ENCODE measurements at places on chromosomes 1 and 21.

GRCh38 chr1:118947003-118947765, 41.0 kb downstream of the TBX15 start:
- DNase-seq, result no peak

DNA sequence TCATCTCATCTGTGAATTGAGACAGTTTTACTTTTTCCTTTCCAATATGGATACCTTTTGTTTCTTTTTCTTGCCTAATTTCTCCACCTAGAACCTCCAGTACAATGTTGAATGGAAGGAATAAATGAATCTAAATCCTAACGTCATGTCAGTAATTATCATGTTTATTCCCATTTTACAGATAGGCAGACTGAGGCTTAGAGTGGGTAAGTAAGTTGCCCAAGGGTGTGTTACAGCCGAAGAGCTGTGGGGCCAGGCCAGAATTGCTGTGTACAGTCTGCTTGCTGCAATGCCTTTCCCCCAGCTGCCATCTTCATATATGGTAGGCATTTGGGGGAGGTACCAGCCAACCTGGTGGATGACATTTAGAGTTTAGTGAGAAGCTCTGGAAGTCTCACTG, 162.7 kb downstream of the CAMTA1 start:
- DNase-seq, result no peak

DNA sequence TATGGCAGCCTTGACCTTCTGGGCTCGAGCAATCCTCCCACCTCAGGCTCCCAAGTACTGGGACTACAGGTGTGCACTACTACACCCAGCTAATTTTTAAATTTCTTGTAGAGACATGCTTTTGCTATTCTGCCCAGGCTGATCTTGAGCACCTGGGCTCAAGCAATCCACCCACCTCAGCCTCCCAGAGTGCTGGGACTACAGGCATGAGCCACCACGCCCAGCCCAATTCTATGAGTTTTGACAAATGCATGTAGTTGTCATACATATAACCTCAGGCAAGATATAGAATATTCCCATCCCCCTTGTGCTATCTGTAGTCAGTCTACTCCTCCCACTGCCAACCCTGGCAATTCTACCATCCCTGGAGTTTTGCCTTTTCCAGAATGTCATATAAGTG, 38.7 kb upstream of the TTC22 start:
- peak; percentile 30 for DNase-seq

DNA sequence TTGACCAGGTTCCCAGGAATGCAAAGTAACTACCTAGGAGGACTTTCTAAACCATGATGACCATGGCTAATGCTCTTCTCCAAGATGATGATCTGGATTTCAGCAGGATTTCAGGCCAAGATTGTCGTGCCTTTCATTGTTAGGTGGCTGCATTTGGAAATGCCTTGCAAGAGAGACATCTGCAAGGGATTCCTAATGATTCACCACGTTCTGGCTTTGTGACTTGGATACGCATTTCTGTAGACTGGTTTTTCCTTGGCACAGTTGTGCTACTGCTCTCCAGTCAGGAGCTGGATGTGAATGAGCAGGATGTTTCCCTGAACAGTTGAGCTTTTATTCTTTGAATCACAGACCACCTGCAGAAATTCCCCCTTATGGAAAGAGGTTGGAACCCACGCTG, 212.4 kb downstream of the BACH1 start:
- no peak for DNase-seq

DNA sequence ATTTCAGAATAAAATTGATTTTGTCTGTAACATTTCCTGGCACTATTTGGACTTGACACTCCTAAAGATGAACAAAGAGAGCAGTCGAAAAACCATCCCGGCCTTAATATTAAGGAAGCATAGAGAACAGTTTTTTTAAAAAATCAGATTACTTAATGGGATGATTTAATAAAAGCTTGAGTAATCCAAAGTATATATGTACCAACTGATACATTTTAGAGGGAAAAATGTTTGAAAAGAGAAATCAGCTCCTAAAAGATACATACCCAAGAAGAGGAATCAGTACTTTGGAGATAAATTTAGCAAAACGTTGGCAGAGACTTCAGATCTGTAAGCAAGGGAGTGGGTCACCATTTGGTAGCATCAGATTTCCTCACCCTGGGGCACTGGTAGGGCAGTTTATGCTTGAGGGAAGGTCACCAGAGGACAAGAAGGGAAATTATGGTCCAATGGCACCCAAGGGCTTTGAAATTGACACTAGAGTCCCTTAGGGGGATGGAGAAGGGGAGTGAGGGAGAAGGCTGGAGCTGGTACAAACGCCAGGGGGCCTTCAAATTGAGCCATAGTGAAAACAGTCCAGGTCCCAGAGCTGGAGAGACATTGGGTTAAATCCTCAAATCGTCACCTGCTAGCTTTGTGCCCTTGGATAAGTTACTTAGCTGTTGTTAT, 5.9 kb downstream of the SLAMF7 start:
- no peak for DNase-seq

DNA sequence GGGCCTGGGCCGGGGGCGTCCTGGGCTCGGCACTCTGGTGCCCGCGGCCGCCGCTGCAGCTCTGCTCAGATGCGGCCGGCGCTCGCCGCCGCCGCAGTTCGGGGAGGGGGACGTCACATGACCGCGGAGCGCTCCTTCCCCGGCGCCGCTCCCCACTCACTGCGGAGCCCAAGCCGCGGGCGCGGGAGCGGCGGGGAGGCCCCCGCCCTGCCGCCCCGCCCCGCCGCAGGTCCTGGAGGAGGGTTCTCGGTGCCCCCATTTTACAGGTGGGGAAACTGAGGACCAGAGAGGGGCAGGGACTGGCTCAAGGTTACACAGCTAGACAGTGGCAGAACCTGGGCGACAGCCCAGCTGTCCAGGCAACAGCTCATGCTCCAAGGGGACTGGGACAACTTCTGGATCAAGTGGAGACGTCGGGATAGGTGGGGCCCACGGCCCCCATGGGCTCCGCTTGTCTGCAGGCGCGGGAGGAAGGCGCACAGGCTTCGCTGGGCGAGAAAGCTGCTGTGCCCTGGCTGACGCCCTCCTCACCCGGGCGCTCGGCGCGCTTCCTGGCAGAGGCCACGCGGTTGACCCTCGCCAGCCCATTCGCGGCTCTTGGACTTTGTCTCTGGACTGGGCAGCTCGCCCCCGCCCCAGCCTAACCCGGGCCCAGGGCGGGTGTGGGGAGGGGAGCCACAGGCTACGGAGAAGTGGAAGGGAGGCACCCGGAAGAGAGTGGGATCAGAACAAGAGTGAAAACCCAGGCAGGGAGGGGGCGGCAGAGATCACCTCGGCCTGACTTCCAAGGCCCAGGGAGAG, at the start of gene RAP1GAP:
TSS of gene RAP1GAP (minus strand) at position 100 of the 801 bp plus-strand sequence. CDS start 49,325 bp downstream, outside the sequence.
- DNase-seq, result no peak

DNA sequence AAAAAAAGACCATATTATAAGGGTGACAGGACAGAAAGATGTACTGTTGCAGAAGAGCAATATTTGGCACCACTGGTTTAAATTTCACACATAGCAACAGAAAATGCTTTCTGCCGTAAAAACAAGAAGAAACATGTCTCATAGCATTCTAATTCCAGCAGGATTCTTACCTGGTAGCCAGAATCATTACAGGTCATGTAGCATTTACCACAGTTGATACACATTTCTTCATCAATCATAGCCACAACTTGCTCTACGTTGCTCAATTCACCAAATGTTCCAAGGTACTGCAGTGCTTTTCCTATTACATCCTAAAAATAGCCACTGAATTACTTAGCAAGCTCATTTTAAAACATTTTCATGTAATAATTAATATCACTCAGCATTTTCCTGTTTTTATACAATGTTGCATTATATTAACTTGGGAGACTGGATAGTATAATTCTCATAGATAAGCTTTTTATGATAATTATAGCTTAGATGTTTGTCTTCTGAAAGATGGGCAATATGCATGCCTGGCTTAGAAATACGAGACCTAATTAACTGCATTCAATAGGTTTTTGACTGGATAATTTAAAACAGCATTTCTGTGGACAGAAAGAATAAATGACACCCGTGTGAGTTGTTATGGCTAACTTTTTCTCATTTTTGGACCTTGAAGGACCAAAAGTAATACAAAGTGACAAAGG, 360.7 kb downstream of the PTBP2 start:
- no peak for DNase-seq

DNA sequence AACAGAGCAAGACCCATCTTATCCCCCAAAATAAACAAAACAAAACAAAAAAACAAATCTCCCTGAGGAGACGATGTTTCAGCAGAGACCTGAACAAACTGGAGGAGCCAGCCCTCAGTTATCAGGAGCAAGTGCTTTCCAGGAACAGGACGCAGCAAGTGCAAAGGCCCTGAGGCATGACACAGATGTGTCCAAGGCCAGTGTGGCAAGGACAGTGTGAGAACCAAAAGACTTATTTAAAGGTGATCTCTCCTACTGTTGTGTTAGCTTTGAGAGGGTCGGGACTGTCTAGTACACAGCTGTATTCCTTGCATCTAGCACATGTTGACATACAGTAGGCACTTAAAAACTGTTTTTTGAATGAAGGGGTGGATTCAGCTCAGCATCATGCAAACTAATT, 48.0 kb downstream of the FOXD2 start:
- no peak for DNase-seq

- no peak for DNase-seq
Measured at GRCh38 chr1:44313265-44313918, 41.7 kb downstream of the ERI3 start.

DNA sequence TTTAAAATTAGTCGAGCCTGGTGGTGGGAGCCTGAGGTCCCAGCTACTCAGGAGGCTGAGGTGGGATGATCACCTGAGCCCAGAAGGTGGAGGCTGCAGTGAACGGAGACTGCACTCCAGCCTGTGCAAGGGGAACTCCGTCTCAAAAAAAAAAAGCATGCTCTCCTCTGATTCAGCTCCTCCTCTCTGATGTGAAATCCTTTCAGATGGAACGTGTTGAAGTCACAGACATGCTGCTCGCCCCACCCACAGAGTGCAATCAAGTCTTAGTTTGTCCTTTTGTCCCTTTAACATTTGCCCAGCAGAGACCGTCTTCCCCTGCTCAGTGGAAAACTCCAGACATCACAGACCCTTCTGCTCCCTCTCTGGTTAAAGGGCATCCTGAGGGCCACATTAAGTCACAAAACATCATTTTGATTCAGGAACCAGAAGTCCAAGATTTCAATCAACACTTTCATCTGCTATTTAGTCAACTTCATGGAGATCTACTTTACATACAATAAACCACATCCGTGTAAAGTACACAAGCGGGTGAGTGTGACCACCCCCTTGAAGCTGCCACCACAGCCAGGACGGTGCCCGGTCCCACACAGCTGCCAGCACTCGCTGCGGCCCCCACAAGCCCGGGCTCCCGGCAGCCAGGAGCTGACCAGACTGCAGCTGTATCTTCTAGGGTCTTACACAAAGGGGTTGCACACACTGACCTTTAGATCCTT, 18.9 kb upstream of the RNF223 start:
- DNase-seq, result no peak

DNA sequence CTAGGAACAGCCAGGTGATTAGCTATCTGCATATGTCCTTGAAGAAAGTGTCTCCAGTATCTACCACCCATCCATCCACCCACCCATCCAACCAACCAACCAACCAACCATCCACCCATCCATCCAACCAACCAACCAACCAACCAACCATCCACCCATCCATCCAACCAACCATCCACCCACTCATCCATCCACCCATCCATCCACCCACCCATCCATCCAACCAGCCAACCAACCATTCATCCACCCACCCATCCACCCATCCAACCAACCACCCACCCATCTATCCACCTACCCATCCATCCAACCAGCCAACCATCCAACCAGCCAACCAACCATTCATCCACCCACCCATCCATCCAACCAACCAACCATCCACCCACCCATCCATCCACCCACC, 12.1 kb downstream of the C21orf58 start:
- no peak for DNase-seq

- peak; percentile 63 for DNase-seq
Measured at GRCh38 chr1:11653101-11653860, 948 bp downstream of the FBXO2 start.

DNA sequence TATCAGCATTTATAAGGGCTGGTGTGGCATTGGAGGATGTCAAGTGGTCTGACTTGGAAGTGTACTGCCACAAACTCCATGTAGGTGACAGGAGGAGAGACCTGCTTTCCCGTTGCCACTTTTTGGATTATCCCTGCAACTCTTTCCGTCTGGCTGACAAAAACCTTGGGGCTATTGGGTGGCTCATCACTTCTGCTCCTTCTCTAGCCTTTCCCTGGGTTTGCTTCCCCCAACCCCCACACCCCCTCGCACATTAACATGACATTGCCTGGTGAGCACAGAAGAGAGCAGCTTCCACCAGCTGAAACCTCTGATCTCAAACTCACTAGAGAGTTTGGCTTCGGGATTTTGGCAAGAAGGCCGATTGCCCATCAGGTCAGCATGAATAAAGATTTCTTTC, 39.2 kb downstream of the PROX1 start:
- DNase-seq, result no peak

GRCh38 chr1:14141656-14142055, 441.7 kb downstream of the PRDM2 start:
- DNase-seq, result no peak

- DNase-seq, result no peak
Measured at GRCh38 chr1:37682334-37682987, 9.9 kb upstream of the CDCA8 start.

GRCh38 chr1:43763497-43763973, 56.2 kb downstream of the ST3GAL3 start:
- DNase-seq, result peak; percentile 63

- DNase-seq, result no peak
Measured at GRCh38 chr21:32114419-32115035, 164.3 kb downstream of the MIS18A start.

- DNase-seq, result no peak
Measured at GRCh38 chr1:45490121-45490625, 790 bp downstream of the TESK2 start.
